ENCODE measurements at places on chromosomes 1 and 21.

- no peak for DNase-seq
These were observed 748 bp upstream of the ATP6V0B start for GRCh38 chr1:43973981-43974442.

DNA sequence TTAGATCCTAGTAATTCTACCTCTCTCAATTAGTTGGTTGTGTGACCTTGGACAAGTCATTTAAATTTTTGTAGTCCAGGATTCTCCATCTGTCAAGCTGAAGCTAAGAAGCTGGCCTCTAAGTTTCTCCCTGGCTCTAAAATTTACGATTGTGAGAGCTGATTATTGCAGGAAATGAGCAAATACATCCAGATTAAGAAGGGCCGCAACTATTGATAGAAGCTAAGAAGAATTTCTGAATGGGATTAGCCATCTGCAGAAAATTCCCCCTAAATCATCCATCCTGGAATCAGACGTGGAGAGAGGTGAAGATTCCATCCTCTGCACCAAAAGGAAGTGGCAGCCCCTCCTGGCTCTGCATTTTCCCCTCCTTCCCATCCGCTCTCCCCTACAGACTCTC, 55.0 kb downstream of the HIVEP3 start:
- DNase-seq: no peak

GRCh38 chr1:178282949-178283367, 189.1 kb downstream of the RASAL2 start:
- DNase-seq: no peak

DNA sequence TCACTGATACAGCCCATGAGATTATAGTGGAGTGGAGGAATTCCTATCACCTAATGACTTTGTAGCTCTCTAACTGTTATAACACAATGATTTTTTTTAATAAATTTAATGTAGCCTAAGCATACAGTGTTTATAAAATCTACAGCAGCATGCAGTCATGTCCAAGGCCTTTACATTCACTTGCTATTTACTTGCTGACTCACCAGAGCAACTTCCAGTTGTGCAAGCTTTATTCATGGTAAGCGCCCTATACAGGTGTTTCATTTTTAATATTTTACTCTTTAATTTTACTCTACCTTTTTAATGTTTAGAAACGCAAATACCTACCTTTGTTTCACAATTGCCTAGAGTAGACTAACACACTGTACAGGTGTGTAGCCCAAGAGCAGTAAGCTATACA, 1652.2 kb downstream of the BRINP3 start:
- no peak for DNase-seq

DNA sequence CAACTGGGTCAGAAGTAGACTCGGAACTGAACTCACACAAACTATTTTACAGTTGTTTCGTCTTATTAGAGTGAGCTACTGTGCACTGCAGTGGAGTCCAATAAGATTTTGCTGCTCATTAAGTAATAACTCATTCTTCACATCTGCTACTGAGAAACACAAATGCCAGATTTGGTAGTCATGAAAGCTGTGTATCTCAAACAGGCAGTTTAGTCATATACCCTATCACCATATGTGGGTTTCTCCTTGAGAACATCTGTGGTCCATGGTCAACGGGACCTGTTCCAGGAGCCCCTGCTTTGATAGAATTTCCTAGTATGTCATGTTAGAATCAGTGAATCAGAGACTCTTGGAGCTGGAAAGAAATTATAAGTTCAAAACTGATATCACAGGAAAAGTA, 60.4 kb downstream of the ALG14 start:
- no peak for DNase-seq

GRCh38 chr1:234125283-234125682, 220.8 kb downstream of the SLC35F3 start:
- no peak for DNase-seq

GRCh38 chr1:906600-907420, 16.9 kb upstream of the SAMD11 start:
- DNase-seq: no peak

DNA sequence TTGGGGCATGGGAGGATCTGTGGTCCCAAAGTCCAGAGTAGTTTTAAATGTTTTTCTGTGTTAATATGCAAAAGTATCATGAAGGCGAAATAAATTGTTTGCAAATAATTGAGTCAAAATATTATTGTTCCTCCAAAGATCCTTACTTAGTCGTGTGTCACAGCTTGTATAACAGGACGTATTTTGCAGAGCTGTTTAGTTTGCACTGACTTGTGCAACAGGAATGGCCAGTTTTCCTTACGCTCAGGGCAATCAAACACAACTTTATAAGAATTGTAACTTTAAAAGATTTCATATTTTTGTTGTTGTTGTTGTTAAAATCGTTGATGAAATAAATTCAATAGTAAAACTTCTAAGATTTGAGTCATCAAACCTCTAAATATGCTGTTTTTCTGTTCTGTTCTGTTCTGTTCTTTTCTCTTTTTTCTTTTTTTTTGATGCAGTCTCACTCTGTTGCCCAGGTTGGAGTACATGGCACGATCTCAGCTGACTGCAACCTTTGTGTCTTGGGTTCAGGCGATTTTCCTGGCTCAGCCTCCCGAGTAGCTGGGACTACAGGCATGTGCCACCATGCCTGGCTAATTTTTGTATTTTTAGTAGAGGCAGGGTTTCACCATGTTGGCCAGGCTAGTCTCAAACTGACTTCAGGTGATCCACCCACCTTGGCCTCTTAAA, 60.6 kb downstream of the UCK2 start:
- no peak for DNase-seq

DNA sequence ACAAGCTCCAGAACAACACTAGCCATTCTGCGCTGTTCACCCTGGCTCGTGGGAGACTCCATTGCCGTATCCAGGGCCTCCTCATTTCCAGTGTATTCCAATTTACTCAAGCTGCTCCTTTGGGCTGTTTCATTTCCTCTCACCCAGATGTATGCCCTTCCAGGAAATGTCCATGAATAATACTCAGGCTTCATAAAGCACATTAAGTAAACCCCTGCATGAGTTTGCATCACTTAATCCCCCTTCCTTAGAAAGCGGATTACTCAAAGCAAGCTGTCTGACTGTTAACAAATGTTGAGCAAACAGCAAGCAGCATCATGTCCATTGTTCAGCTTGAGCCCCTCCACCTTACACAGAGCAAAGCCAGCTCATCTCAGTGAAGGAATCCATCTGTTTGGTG, 403.6 kb upstream of the PBX1 start:
- DNase-seq: no peak

DNA sequence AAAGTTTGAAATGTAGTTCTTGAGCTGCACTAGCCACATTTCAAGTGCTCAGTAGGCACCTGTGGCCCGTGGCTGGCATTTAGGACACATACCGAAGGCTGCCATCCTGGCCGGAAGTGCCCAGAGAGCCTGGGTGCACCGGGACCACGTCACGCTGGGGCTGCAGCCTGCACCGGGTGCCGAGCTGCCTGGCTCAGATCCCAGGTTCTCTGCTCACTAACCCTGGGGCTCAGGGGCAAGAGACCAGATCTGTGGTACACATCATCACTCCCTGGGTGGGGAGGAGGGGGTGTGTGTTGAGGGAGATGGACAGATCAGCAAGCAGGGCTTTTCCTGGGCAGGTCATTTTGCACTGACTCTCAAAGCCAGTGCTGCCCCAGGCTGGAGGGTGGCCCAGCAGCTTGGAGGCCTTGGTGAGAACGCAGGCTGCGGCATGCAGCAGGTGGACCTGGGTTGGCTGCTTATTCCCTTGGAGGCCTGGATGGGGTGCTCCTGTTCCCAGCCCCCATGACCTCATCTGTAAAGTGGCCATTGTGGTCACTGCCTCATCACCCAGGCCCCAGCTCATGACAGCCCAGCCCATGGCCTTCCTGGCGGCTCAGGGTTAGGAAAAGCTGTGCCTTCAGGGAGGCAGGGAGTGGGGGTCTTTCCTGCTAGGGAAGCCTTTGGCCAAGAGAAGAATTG, 23.6 kb downstream of the TMEM201 start:
- DNase-seq: no peak

DNA sequence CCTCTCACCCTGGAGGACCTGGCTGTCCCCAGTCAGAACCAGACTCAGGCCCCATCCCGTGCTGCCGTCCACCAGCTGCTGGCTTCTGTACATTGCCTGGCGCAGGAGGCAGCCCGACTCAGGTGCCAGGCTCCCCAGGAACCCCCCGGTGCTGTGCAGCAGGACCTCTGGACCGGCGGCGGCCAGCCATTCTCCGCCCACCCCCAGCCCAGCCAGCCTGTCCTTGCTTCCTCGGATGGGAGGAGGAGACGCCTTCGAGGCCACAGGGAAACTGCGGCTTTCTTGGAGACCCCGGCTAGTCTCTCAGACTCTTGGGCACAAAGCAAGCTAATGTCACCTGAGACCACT, 4.4 kb downstream of the C1orf167 start:
- DNase-seq: no peak

DNA sequence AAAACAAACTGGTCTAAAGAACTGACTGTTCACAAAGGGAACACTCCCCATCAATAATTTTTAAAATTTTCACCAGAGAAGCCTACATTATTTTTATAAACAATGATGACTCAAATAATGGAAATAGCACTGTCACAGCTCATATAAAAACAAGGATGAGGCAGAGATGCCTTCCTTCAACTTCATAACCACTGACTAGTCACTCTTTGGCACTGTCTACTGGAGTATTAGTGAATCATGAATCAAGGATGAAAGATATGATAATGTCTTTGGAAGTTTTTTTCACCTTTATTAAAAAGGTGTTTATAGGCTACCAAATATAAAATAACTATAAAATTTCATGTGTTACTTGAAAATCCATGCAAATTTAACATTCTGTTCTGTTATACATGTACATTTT, 316.9 kb downstream of the VAV3 start:
- DNase-seq: no peak

DNA sequence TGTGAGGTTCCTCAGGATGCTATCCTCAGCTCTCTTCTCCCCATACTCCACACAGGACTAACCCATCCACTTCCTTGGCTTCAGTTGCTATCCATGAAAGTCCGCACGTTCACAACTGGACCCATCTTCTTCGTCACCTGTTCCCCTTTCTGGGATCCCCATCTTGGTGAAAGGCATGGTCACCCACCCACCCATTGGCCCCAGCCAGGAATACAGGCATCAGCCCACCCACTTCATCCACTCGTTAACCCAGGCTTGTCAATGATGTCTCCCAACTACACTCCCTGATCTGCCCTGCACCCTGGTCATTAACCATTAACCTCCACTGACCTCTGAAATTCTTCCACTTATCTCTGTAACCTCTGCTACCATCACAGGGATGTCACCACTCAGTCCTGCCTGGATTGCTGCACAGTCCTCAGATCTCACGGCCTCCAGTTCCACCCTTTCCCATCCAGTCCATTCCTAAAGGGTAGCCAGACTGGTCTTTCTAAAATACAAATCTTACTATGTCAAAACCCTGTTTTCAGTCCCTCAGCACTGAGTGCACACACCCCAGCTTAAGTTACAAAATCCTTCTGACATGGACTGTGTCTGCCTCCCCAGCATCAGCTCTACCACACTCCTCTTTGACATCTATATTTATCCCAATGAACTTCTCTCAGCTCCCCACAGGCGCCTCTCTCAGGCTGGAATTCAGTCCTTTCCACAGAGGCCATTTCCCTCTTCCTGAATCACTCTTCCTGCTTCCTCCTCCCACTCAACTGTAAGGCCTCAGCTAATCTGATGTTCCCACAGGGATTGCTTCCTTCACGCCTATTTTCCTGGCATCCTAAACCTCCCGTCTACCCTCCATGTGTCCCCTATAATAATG, 10.4 kb downstream of the PGLYRP4 start:
- DNase-seq: no peak

DNA sequence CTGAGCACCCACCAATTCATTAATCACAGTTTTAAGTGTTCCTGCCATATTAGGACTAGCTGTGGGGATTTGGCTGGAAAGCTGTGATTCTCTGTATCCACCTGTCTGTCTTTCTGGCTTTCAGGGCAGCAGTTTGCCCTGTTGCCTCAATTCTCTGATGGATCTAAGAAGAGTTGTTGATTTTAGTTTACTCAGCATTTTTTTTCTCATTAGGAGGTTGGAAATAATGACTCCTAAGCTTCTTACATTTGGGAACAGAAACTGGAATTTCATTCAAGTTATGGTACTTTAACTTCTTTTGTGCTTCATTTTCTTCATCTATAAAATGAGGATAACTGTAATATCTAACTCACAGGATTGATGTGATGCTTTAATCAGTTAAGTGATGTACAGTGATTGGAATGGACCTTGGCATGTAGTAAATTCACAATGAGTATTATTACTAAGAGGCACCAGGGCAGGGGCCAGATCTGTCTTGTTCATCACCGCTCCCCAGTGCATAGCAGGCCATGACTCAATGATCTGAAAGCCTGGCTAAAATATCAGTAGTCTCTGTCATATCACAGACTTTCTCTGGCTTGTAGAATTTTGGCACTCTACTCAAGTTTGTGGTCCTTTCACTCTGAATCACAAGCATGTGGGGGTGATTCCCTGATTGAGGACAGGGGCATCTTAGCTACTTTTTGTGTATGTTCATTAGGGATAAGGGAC, 51.4 kb upstream of the GREM2 start:
- DNase-seq: no peak

- no peak for DNase-seq
These were observed 68.7 kb downstream of the EPB41 start for GRCh38 chr1:28983091-28983490.

GRCh38 chr1:166084613-166085012, 82.2 kb downstream of the FAM78B start:
- DNase-seq: no peak

- no peak for DNase-seq
These were observed 178.9 kb downstream of the HS2ST1 start for GRCh38 chr1:87093286-87093685.

- peak; percentile 51 for DNase-seq
These were observed 6.5 kb upstream of the GLRX2 start for GRCh38 chr1:193111641-193112090.

DNA sequence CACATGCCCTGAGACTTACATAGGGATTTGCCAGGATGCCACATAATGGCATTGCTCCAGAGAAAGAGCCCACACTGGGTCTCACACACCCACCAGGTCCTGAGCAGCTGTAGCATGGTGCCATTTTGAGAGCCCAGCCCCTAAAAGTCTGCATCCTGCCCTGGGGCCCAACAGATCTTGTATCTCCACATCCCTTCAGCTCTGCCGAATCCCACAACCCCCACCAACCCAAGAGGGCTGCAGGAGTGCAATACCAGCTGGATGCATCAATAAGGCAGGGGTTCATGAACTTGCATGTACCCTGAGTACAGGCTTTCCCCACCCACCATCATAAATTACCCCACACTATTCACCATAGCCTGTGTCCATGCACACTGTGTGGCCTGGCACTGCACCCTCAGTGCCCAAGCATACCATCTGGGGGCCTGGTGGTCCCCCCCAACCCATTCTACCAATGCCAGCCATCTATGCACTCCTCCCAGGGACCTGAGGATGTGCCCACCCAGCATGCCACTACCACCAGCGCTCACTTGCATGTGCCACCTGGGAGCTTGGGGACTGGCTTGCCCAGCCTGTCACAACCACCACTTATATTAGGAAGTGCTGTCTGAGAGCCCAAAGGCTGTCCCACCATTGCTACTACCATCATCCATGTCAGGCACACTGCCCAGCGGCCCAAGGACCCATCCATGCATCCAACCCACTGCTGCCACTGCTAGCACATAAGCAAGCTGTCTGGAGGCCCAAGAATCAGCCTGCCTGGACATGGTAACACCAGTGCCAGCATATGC, 4.1 kb upstream of the KRTAP12-2 start:
- DNase-seq: no peak

- DNase-seq: no peak
These were observed 341.1 kb downstream of the PCP4 start for GRCh38 chr21:40208206-40208947.

GRCh38 chr1:232676307-232676706, 46.4 kb upstream of the SIPA1L2 start:
- DNase-seq: no peak

GRCh38 chr1:202665417-202665816, 44.8 kb downstream of the SYT2 start:
- no peak for DNase-seq

GRCh38 chr1:48831120-48831978, 54.7 kb upstream of the BEND5 start:
- no peak for DNase-seq

Measured in kidney epithelial cell (primary cell).